ENCODE measurements at places on chromosomes 7 and 10.

DNA sequence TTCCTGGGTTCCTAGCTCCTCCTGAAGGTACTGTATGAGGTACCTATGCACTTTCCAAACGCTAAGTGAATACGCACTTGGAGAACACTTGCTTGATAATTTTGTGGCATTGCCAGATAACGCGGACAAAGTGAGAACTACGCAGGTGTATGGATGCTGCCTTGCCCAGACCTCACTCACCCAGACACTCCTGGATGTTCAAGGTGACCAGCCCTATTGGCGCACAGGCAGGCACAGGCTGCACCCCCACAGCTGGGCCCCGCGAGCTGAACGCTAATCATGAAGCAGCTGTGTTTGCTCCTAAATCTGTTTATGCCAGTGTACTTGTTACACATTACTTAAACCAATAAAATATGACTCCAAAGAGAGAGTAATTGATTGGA, 27.3 kb downstream of the DIP2C start:
- DNase-seq = no peak

- DNase-seq = no peak
These were observed 166.3 kb downstream of the NEURL1 start for GRCh38 chr10:103659674-103660363.

DNA sequence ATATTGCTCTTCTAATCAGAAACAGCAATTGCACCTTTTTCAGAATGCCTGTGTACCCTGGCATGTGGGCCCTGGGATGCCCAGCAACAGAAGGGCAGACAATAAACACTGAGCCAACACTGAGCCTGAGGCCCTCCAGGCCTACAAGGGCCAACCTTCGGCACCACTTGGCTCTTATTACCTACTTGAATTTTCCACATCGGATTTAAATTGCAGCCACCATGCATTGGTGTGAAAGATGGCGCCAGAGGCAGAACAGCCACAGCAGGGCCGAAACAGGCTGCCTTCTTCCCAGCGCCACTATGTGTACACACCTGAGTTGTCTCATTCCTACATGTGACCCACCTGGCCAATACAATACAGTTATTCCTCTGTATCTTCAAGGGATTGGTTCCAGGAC, 51.4 kb upstream of the EZH2 start:
- DNase-seq = no peak

- no peak for DNase-seq
These were observed 220.5 kb upstream of the HGF start for GRCh38 chr7:81990395-81990794.

GRCh38 chr10:34075254-34075926, 739.7 kb downstream of the PARD3 start:
- DNase-seq = no peak

DNA sequence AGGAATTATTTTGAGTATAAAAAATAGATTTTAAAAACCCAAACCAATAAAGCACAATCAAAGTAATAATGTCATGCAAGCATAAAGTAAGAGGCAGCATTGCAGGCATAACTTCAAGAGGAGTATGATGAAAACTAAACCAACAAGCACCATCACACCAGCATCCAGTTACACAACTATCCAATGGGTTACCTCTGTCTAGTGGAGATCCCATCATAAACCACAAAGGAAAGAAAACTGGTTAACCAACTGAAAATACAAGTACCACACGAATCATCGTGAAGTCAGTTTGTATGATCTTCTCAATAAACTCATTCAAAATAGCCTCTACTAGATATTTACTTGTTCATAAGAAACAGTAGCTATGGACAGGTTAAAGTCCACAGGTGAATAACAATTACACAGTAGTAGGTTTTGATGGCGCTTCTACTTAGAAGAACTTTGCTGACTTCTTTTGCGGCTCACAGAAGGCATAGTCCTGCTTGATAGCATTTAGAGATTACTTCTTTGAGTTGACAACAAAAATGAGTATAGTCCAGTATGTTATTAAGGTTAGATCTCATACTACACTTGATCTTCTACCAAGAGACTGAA, 116.6 kb downstream of the MICU1 start:
- no peak for DNase-seq

DNA sequence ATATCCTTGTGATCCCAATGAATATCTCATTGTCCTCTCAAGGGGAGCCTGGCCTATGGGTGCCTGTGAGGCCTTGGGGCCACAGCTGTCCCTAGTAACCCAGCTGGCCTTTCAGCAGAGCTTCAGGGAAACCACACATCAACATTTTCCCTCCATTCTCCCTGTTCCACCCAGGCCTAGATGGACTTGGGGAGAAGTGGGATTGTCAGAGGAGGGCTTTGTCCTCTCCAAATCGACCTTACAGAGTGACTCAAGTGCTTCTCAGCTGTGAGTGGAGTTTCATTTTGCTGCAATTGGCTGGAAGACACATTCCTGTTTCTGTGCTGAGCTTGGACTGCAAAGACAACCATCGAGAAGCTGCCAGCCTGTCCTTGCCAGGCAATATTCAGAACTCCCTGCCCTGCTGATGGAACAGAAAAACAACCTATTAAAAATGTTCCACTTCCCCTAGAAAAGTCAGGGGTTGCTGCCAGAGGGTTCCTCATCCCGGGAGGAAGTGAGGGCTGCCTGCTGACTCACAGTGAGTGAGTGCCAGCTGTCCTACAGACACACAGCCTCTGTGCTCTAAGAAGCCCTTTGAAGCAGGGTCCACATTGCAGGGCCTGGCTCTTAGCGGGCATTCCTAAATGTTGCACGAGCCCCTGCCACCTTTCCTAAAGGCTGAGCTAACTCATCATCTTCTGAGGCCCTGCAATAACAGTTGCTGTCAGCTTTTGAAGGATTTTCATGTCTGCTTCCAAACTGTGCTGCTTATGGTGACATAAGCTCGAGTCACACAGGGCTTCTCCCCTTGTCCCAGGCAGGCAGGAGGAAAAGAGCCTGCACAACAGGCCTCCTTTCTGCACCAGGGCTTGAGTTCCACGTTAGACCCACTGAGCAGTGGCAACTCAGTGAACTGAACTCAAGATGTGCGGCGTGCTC, 20.5 kb downstream of the STRA8 start:
- DNase-seq = no peak

- DNase-seq = no peak
These were observed 12.4 kb upstream of the PLEKHA1 start for GRCh38 chr10:122362031-122362592.

- DNase-seq = peak; percentile 58
These were observed 2.9 kb downstream of the PKD2L1 start for GRCh38 chr10:100327007-100327717.

GRCh38 chr10:71396711-71397295, at the start of gene CDH23:
CDH23 (plus strand) TSS chr10:71396920; CDS start chr10:71439832, 42,912 bp downstream.
- DNase-seq = no peak

GRCh38 chr7:102175423-102176170, 111.1 kb upstream of the SH2B2 start:
- DNase-seq = no peak

DNA sequence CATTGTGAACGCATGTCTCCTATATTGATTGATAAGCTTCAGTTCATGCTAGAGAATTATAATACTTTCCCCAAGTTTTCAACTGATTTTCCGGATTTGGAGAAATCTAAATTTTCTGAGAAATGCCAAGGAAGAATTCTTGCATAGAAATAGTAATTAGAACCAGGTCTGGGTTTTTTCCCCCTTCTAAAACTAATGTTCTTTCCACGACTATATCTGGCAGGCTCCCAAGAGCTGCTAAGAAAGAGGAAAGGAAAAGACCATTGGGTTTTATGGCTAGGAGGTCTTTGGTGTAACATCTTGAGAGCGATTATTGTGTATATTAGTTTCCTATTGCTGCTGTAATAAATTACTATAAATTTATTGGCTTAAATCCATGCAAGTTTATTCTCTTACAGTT, 71.8 kb upstream of the CACNB2 start:
- no peak for DNase-seq

- DNase-seq = no peak
These were observed 99.9 kb downstream of the CNOT4 start for GRCh38 chr7:135409845-135410542.

- DNase-seq = no peak
These were observed 1209.2 kb downstream of the TYW1 start for GRCh38 chr7:68205826-68206225.

DNA sequence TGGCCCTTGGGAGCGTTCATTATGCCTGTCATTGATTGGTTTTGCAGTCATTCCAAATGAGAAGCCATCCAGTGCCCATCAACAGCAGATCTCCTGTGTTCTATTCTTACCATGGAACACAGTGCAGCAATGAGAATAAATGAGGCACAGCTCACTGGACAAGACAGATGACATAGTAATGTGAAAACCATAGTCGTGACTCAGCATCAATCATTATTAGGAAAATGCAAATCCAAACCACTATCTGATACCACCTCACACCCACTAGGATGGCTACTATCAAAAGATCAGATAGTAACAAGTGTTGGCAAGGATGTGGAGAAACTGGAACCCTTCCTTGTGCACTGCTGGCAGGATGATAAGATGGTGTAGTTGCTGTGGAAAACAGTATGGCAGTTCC, 144.7 kb downstream of the ARHGAP22 start:
- no peak for DNase-seq

DNA sequence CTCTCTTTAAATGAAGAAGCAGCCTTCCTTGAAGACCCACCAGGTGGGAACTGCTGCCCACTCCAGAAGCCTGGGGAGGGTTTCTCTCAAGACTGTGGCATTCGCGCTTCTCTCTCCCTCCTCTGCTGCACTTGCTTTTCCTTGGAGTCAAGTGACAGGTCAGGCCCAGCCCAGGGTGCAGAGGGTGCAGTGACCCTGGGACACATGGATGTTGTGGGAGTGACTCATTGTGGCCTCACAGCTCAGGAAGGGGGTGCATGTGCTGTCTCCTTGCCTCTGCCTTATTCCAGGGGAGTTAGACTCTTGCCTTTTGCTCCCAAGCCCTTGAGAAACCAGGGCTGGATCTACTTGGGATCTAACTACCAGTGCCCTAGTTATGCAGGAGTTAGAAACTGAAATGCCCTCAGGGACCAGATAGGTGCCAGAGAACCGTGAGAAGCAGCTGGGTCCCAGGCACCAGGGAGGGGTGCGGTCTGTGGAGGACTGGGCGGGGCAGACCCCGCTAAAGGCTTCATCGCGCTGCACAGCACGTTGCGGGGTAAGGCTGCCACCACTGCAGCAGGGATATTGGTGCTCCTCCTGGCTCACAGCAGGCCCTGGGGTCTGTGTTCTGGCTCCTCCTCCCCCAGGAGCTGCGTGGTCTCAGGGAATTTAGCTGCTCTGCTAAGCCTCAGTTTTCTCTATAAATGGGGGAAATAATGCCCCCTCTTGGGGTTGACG, 11.4 kb downstream of the FAM241B start:
- DNase-seq = no peak

DNA sequence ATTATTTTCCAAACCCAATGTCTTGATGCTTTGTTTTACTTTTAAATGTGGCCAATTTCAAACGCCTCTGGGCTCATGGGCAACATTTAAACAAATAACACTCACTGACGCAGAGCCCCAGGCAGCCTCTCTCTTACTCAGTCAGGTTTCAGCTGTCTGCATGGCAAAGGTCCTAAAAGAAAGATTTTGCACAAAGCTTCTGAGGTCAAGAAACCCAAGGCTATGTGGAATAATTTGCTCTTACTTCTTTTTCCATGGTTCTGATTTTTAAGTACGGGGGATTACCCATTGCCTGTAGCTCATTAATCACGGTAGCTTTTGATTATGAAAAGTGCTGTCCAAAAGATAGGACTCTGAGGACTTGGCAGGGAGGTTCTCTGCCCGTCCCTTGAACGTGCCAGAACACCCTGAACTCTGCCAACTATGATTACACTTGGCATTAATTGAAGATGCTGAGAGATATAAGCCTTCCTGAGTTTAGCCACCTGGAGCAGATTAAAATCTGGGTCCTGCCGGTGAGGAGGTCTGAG, 14.1 kb upstream of the MSRB2 start:
- DNase-seq = no peak

- no peak for DNase-seq
These were observed 113.6 kb downstream of the GRK5 start for GRCh38 chr10:119320981-119321380.

DNA sequence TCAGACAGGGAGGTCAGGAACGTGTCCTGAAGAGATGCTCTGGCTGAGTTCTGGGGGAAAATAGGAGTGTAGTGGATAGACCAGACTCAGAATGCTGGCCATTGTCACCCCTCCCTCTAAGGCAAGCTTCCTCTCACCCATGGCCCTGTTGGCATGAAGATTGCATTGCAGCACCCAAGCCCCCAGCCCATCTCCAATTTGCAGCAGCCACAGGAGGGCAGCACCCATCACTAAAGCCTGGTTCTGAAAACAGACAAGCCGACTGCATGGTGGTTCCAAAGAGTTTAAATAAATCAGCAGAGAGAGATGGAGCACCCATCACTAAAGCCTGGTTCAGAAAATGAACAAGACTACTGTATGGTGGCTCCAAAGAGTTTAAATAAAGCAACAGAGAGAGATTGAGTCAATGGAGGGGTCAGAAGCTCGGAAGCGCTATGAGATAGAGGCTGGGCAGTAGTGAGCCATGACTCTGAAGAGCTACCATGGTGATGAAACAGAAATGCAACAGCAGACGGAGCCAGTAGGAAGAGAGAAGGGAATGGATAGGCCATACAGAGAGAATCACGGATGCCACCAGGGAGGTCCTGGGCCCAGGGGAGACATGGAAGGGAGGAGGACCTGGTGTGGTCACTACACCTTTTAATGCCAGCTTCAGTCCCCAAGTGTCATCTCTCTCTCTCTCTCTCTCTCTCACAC, 237.9 kb upstream of the MYO3A start:
- no peak for DNase-seq

- no peak for DNase-seq
These were observed 14.9 kb downstream of the MACROH2A2 start for GRCh38 chr10:70067586-70067985.

GRCh38 chr10:110363572-110364411, 59.1 kb upstream of the SMNDC1 start:
- no peak for DNase-seq

GRCh38 chr10:44512431-44513022, 127.6 kb upstream of the CXCL12 start:
- DNase-seq = no peak

DNA sequence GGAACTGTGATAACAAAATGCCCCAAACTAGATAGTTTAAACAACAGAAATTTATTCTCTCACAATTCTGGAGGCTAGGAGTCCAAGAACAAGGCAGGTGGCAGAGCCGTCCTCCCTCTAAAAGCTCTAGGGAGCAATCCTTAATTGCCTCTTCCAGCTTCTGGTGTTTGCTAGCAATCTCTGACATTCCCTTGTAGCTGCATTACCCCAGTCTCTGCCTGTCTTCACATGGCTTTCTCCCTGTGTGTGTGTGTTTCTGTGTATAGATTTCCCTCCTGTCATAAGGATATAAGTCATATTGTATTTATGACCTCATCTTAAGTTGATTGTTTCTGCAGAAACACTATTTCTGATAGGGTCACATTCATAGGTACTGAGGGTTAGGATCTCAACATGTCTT, 177.5 kb downstream of the WNT2 start:
- DNase-seq = no peak

- DNase-seq = no peak
These were observed 86.0 kb upstream of the DIP2C start for GRCh38 chr10:775245-776075.

GRCh38 chr7:18499407-18500177, 4.0 kb downstream of the HDAC9 start:
- no peak for DNase-seq
